ENCODE measurements at places on chromosomes 6 and 20. TPM values are rescaled to one million over a fixed set of nuclear protein-coding genes. Genes with fewer than 3 reads are reported as not detected.

DNA sequence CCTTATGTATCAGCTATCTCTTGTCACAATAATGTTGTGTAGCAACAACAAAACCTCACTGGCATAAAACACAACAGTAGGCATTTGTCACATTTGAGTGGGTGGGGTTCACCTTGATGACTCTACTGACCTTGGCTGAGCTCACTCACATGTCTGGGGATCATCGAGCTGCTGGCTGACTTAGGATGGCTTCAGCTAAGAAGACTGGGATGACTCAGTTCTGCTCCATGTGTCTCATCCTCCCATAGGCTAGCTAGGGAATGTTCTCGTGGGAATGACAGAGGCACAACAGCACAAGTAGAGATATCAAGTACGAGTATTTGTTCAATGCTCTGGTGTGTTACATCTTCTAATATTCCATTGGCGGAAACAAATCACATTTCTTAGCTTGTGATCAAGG is 167.9 kb downstream of the PLCB1 start:
- no peaks in the 10 kb centered on the region for H3K4me1 ChIP-seq
- no peak for DNase-seq
- H3K4me3 ChIP-seq, result no peak overlapping the region
- no peaks in the 10 kb centered on the region for H3K36me3 ChIP-seq
- no peaks in the 10 kb centered on the region for H3K27me3 ChIP-seq
- H3K27ac ChIP-seq, result no peak overlapping the region

- peak overlapping the region; percentile 92 for H3K27ac ChIP-seq
- peak overlapping the region; percentile 99 for H3K4me3 ChIP-seq
Observed at GRCh38 chr6:63573899-63574553, 1.7 kb downstream of the LOC128125822 start.

- no peaks in the 10 kb centered on the region for H3K36me3 ChIP-seq
- DNase-seq, result no peak
- no peaks in the 10 kb centered on the region for H3K27me3 ChIP-seq
- no peak overlapping the region for H3K4me3 ChIP-seq
- H3K4me1 ChIP-seq, result no peaks in the 10 kb centered on the region
Observed at GRCh38 chr20:8512003-8512402, 379.9 kb downstream of the PLCB1 start.

GRCh38 chr6:55511122-55511800 is 67.7 kb downstream of the HMGCLL1 start:
- no peak overlapping the region for H3K4me3 ChIP-seq
- H3K4me1 ChIP-seq, result peaks cover 3% of the 10 kb centered on the region
- no peak overlapping the region for H3K27ac ChIP-seq
- DNase-seq, result peak; percentile 65
- no peaks in the 10 kb centered on the region for H3K36me3 ChIP-seq

GRCh38 chr6:151901009-151901411 is 93.5 kb downstream of the ESR1 start:
- no peak for DNase-seq
- H3K4me3 ChIP-seq, result no peak overlapping the region
- no peaks in the 10 kb centered on the region for H3K27me3 ChIP-seq
- no peak overlapping the region for H3K27ac ChIP-seq
- no peaks in the 10 kb centered on the region for H3K4me1 ChIP-seq
- no peaks in the 10 kb centered on the region for H3K36me3 ChIP-seq

DNA sequence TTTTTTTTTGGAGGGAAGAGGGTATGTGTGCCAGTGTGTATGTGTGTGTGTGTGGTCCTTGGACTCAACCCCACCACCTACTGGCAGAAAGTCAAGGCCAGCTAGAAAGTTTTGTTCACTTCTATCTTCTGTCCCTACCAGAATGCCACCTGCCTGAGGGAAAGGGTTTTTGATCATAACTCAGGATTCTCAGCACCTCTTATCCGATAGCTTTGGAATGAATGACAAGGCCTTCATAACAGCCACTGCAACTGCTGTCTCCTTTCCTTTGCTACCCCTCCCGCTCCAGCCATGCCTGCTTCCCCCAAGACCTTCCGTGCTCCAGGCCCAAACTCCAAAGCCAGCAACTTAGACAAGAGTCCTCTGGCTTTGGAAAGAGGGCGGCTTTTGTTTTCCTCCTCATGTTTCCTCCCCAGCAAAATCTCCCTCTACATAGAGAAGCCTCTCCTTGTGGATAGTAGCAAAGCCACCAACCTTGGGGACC is 18.7 kb downstream of the BTN3A1 start:
- H3K4me1 ChIP-seq, result peaks cover 3% of the 10 kb centered on the region
- no peaks in the 10 kb centered on the region for H3K36me3 ChIP-seq
- H3K27me3 ChIP-seq, result no peaks in the 10 kb centered on the region
- H3K4me3 ChIP-seq, result no peak overlapping the region

DNA sequence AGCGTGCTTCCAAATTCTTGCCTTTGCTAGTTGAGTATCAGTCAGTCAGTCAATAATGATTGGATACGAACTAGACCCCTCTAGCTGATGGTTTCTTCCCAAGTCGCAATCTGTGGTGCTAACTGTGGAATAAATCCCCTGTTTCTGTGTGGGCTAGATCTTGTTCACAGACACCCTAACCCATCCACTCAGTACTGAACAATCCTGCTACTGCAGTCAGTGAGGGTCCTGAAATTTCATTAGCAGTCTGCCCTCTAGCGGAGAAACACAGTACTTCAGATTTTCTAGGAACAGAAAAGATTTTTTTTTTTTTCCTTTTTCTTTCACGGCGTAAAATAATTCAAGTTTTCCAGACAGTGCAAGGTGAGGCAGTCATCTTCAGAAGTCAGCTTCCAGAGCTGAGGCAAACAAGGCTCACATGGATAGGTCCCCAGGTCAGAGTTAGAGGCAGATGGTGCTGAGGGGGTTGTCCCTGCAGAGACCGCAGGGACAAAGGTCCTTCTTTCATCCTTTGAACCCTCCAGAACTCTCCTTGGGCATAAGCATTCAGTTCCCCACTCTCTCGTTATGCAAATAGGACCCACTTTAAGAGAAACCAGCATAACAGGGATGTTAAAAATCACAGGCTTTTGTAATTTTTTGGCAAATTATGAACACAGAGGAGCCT is 119.6 kb downstream of the SCML4 start:
- no peaks in the 10 kb centered on the region for H3K36me3 ChIP-seq
- no peaks in the 10 kb centered on the region for H3K4me1 ChIP-seq
- H3K27me3 ChIP-seq, result no peaks in the 10 kb centered on the region

DNA sequence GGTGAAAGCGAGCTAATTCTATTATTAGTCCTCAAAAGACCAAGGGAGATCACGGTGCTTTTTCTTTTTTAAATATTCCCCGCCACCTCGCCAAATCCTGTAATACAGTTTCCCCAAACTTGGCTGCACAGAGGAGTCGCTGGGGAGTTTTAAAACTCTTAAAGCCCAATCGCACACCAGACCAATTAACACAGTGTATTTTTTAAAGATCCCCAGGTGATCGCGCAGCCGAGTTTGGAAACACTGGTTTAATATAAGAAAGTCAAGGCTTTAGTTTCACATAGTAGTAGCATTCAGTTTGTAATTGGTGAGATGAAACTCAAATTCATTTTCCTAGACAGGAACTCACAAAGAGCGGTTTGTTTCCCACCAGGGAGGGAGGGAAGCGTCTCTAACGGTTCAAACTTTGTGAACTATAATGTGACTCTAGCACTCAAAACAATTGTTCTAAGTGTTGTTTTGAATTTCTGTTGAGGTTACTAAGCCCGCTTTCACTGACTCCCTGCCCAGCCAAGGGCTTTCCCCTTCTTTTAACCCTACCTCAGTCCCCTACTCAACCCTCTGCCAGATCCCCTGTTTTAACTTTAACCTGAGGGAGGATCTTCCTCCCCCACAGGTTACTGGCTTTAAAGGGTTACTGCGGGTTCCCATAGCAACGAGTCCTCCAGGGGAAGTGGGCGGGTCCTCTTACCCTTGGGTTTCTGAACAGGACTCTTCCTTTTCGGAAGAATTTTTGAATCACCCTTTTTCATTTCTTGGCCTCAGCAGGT is 25.7 kb upstream of the BTBD3 start:
- peak overlapping the region; percentile 100 for H3K27ac ChIP-seq
- no peaks in the 10 kb centered on the region for H3K36me3 ChIP-seq
- peak overlapping the region; percentile 92 for H3K4me3 ChIP-seq
- peaks cover 11% of the 10 kb centered on the region for H3K4me1 ChIP-seq
- peak; percentile 87 for DNase-seq
- H3K27me3 ChIP-seq, result no peaks in the 10 kb centered on the region

DNA sequence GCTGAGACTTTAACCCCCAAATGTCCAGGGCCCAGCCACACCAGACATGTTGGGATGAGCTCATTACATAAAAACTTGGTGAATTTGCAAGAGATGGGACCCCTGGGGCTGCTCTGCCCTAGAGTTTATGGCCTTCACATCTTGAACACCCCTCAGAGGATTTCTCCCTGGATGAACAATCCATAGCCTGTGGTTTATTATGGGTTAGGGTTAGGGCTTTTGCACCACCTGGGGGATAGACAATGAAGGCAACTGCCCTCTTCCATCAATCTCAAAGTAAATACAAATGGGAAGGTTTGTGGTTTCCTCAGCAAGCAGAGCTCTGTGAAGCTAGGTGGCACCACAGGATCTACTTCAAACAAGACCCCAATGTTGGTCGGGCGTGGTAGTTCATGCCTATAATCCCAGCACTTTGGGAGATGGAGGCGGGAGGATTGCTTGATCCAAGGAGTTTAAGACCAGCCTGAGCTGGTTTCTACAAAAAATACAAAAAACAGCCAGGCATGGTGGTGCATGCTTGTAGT is 17.4 kb downstream of the SPINT3 start:
- H3K36me3 ChIP-seq, result no peaks in the 10 kb centered on the region
- peaks cover 3% of the 10 kb centered on the region for H3K27me3 ChIP-seq
- H3K27ac ChIP-seq, result no peak overlapping the region
- H3K4me1 ChIP-seq, result no peaks in the 10 kb centered on the region
- no peak for DNase-seq

DNA sequence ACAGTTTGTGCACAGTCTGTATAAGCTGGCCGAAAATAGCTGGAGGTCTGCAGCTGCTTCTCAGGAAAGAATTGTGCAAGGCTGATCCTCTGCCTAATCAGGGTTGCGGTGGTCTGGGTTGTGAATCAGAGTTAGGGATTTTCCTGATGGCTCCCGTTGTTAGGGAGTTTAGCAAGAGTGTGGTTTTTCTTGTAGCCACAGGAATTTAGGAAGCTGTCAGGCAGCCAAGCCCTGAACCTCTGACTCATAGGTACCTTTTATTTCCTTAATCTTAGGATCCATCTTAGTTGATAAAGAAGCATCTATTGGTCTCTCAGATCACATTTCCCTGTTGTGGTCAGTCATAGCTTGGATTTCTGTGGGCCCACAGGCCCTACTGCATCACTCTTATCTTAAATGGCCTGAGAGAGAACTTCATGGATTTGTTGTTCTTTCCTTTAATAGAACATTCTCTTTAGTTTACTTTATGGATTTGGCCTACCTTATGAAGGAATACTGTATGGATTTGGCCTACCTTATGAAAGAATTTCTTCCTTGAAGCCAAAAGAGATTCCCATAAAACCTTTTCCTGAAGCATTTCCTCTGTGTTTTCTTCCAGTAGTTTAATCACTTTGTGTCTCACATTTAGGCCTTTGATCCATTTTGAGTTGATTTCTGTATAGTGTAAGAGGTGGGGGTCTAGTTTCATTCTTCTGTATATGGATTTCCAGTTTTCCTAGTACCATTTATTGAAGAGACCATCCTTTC is 10.3 kb downstream of the KIF25 start:
- H3K4me1 ChIP-seq, result peaks cover 2% of the 10 kb centered on the region
- no peaks in the 10 kb centered on the region for H3K36me3 ChIP-seq
- H3K4me3 ChIP-seq, result no peak overlapping the region
- DNase-seq, result no peak

GRCh38 chr6:16547587-16547986 is 213.7 kb downstream of the ATXN1 start:
- H3K4me1 ChIP-seq, result peaks cover 7% of the 10 kb centered on the region
- DNase-seq, result no peak
- peaks cover 2% of the 10 kb centered on the region for H3K36me3 ChIP-seq
- no peak overlapping the region for H3K27ac ChIP-seq
- no peaks in the 10 kb centered on the region for H3K27me3 ChIP-seq

DNA sequence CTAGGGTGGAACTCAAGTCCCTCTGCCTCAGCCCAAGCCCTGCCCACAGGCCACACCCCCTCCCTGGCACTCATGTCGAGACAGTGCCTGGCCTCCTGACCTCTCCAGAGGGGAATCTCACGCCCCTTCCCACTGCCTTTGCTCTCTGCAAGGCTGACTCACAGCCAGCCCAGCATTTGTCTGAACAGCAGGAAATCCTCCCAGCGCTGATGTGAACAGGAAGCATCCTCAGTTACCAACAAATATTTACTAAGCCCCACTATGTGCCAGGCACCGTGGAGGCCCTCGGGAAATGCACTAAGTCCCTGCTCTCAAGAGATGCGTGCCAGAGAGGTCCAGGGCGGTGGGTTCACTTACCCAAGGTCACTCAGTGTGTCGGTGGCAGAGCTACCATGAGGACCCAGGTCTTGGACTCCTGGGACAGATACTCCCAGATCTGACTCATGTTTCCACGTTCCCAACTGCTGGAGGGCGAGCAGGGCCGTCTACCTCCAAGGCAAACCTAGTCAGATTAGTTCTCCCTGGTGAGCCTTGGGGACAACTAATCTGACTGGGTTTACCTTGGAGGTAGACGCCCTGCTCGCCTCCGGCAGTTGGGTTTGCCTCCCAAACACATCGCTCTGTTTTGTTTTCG is 7.8 kb downstream of the ADA start:
- H3K27me3 ChIP-seq, result no peaks in the 10 kb centered on the region
- H3K4me1 ChIP-seq, result peaks cover 19% of the 10 kb centered on the region
- peak overlapping the region; percentile 66 for H3K27ac ChIP-seq
- H3K36me3 ChIP-seq, result no peaks in the 10 kb centered on the region

DNA sequence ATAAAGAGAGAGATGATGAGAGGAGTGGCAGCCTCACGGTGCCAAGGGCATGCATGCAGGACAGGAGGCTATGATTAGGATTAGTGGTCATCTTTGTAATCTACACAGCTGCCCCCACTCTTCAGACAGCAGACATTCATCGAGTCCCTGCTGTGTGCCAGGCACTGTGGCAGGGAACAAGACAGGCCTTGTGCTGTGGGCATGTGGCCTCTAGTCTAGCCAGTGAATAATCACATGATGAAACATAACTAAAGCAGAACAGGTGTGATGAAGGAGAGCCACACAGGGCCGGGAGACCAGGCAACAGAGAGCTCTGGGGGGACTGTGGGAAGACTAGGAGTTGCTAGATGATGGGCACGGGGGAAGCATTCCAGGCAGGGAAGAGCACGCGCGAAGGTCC is 22.2 kb downstream of the TOX2 start:
- DNase-seq, result no peak
- no peak overlapping the region for H3K27ac ChIP-seq
- H3K4me3 ChIP-seq, result no peak overlapping the region
- no peaks in the 10 kb centered on the region for H3K36me3 ChIP-seq

The CDH26 gene
- 11.3 TPM for total RNA-seq

The PDYN gene
- not detected for total RNA-seq

The SPTLC3 gene
- total RNA-seq, result 18.9 TPM
